ENCODE measurements at places on chromosomes 3 and 15.

DNA sequence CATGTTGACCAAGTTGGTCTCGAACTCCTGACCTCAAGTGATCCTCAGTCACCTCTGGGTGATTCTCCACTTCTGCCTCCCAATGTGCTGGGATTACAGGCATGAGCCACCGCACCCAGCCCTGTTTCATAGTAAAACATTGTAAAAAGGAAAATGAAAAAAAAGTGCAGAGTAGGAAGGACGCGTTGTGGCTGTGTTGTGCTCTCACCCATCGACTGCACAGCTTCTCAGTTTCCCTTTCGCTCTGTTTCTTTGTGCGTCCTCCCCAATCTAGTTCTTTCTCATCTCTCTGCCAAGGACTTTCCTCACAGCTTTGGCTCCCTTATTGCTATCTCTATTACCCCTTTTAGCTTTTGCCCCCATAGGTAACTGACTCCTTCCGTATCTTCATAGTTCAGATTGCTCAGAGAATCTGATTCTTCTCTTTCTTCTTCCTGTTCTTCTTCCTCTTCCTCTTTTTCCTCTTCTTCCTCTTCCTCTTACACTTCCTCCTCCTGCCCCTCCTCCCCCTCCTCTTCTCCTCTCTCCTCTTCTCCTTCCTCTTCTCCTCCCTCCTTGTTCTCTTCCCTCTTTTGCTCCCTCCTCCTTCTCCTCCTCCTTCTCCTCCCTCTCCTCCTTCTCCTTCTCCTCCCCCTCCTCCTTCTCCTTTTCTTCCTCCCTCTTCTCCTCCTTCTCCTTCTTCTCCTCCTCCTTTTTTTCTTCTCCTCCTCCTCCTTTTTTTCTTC is 81.1 kb upstream of the VGLL4 start:
- DNase-seq: no peak

- DNase-seq: no peak
Measured at GRCh38 chr3:30256474-30256873, 349.9 kb upstream of the TGFBR2 start.

DNA sequence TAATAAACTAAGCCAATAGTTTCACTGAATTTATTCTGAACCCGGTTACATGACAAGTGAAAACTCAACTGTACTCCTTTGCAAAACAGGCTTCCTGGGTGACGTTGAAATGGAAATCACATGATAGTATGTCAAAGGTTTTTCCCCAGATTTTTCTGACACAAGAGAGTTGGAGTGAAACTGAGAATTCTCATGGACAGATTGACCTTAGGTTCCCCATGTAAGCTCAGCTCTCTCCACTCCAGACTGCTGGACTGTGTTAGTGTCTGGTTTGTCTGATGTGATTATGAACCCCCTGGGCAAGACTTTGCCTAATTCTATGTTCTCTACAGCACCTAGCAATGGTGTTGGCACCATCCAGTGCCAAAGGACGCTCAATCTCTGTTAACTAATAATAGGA is 219.7 kb upstream of the COL8A1 start:
- no peak for DNase-seq

- no peak for DNase-seq
Measured at GRCh38 chr15:25408428-25408827, 30.4 kb downstream of the UBE3A start.

DNA sequence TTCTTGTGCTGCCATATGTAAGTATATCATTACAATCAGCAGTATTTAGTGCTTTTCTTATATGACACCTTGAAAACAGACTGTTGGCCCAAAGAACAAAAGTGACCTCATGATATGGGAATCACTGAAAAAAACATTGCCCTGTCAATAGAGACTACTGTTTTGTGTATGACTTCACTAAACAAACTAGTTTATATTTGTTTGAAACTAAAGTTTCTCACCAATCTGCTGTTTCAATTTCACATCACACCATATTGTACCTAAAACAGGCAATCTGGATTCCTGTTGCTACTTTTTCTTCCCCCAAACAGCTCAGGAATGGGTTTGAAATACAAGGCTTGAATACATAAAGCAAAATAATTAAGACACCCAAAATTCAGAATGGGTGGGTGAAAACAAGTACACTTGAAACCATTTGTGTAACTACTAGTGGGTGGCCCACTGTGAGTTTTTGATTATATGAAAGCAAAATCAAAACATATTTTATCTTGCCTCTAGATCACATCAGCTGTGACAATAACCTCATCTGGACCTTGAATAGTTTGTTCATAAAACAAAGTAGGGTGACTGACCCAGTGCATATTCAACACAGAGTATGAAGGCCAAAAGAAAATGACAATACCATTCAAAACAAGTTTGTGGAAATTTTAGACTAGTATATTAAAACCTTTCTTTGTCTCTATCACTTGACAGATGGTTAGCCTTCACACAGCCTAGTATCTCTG is 5.9 kb downstream of the ZBTB20 start:
- DNase-seq: no peak

DNA sequence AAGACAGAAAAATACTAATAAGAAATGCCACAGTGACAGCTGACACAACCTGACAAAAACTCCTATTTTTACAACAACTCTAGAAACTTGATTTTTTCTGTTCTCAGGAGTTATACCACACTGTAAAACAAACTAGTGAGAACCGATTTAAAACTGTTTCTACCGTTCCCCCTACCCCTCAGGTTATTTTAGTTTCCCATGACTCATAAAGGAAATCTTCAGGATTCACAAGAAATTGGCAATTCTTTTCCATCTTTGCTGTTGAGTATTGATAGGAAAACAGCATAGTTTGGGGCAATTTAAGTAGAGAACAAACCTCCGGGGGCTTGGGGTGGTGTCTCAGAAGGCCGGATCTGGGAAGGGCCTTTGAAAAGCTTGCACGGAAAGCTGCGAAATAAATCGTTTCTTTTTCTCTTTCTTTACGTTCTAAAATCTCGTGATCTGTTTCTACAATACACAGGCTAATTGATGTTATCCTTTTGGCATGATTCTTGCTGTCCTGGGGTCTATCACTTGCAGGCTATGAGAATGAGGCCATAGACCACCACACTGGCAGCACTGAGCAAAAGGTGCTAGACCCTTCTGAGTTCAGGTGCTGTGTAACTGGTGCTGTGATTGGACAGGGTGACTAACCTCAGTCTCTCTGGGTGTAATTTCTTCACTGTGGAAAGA is 89.3 kb downstream of the LPP start:
- no peak for DNase-seq

DNA sequence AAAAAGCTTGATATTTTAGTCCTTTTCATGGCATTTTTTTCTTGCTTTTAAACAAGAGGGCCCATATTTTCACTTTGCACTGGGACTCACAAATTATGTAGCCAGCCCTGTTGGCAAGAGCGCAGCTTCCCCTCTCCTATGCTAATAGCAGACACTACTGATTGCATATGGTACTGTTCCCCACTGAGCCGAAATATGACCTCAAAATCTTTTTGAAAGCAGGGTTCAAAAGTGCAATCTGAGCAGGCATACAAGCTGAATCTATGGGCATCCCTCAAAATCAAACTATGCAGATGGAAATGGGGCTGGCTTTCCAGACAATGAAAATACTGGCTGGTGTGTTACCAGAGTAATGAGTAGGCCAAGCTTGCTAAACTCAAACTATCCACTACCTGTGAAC is 225.2 kb upstream of the SETMAR start:
- DNase-seq: no peak

Data from stimulated activated CD4-positive, alpha-beta T cell treated with anti-CD3 and anti-CD28 coated beads, TNF-alpha, amount 100 ng/mL, for 48 hours (primary cell).